Foreskin melanocyte (primary cell): ENCODE measurements at places on chromosomes 5 and 9.
A peak's percentile ranks its signal among the peaks of the same experiment; 100 is the strongest.

GRCh38 chr9:35907711-35908503 lies 1.4 kb upstream of the SPAAR start:
- DNase-seq: peak; percentile 59

DNA sequence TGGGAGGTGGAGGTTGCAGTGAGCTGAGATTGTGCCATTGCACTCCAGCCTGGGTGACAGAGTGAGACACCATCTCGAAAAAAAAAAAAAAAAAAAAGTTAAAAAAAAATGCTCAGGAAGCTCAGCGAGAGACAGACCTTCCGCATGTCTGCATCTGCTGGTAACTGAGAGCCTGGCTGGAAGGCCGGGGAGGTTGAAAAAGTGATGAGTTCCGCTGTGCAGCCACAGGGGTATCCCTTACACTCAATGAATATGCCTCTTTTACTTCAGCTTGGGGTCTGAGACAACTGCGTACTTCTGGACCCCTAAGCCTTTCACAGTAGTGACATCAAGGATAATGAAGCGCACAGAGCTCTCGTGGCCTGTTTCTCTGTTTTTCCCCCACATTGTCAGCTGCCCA lies 179.9 kb upstream of the KLF4 start:
- no peak for DNase-seq

DNA sequence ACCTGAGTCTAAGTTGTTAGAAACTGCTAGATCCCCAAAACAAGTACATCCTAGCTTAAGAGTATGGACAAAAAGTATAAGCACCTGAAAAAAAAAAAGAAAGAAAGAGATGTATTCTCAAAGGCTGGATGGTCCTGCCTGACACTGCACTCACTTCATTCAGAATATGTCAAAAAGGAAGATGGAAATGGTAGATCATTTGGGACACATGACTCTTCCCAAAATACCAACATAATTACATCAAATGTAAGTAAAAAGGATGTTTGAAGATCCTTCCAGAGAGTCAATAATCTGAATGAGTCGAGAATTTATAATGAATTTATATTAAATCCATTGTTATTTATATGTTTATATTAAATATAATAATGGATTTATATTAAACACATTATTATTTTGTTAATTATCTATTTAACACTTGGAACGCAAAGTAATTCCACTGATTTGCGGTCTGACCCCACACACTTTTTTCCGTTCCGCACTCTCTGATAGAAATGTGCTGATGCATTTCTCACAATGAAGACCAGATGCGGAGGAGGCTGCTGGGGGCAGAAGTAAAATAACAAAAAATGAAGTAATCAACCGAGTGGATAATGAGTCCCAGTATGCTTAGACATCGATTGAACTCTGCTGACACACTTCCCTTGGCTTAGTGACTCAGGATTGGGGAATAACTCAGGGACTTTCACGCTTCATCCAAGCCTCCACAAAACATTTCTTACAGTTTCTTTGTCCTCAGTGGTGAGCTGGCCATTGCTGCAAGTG lies 201.2 kb downstream of the ADAMTS12 start:
- no peak for DNase-seq

DNA sequence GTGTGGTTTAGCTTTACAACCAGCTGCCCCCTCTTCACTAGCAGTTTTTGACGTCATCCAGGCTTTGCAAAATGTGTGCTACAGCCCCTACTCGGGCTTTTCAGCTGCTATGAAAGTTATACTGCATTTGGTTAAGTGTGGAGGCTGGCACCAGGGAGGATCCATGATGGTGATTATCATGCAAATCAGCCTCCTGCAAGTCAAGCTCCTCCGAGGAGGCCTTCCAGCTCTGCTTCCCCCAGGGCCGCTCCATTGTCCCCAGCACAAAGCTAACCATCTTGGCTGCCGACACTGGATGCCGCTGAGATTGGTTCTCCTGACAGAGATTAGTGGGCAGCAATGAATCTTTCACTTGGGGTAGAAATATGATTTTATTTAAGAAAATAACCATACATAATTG lies 159.6 kb downstream of the NR2F1-AS1 start:
- no peak for DNase-seq

- no peak for DNase-seq
These were observed 221.4 kb upstream of the KLF4 start for GRCh38 chr9:107710953-107711352.

GRCh38 chr9:127133739-127134167 lies 11.3 kb upstream of the ANGPTL2 start:
- no peak for DNase-seq

DNA sequence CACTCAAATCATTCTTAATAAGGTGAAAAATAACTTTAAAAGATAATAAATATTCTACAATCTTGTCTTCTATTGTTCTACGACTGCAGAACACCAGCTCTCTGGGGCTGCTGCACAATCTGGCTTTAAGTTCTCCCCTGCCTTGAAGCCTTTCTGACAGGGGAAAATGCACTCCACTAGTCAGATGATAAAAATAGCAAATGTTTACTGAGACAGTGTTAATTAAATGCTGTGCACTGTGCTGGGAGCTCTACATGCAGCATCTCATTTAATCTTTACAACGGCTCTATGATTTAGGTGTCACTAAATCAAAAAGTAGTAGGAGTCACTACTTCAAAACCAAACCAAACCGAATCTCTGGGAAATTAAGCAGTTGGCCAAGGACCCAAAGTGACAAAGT lies 132.7 kb downstream of the SLIT3 start:
- no peak for DNase-seq

GRCh38 chr9:15501179-15501578 lies 9.6 kb downstream of the PSIP1 start:
- no peak for DNase-seq

DNA sequence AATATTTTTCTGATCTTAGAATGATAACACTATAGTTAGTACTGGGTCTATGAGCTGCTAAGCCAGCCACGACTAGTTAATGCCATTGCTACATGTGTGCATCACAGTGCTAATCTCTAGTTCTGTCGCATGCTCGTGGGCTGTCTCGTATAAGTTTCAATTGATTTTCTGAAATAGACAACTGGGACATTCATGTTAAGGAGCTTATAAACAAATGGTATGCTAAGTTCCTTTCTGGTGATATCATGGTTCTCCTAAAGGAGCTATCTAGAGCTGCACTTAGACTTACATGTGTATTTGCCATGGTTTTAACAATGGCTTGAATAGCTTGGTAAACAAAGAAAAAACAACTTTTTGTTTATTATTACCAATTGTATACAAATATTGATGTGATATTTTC lies 46.2 kb downstream of the F2RL2 start:
- no peak for DNase-seq

GRCh38 chr5:65750938-65751337 lies 28.9 kb downstream of the NLN start:
- DNase-seq: no peak

- no peak for DNase-seq
These were observed 9.4 kb downstream of the SKP2 start for GRCh38 chr5:36161361-36161760.

DNA sequence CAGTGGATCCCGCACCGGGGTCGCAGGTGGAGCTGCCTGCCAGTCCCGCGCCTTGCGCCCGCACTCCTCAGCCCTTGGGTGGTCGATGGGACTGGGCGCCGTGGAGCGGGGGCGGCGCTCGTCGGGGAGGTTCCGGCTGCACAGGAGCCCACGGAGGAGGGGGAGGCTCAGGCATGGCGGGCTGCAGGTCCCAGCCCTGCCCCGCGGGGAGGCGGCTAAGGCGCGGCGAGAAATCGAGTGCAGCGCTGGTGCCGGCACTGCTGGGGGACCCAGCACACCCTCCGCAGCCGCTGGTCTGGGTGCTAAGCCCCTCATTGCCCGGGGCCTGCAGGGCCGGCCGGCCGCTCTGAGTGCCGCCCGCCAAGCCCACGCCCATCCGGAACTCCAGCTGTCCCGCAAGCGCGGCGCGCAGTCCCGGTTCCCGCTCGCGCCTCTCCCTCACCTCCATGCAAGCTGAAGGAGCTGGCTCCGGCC lies 120.6 kb upstream of the MEF2C start:
- no peak for DNase-seq

DNA sequence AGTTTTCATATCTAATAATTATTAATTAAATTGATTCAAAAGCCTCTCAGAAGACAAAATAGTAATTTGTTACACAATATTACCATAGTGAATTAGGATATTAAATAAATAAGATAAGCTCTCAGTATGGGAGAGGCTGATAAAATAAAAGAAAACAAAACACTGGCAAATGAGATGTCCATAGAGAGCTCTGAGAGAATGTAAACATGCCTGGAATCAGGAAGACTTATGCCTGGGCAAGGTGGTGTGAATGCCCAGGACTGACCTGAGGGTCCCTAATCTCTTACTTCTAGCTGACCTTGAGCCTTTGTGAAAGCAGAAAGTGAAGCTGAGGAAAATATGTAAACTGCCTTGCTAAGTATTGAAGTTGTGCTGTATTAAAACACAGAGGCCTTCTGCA lies 616.5 kb downstream of the PTPRD start:
- DNase-seq: no peak

GRCh38 chr5:169871826-169872490 lies 108.3 kb downstream of the INSYN2B start:
- DNase-seq: no peak

DNA sequence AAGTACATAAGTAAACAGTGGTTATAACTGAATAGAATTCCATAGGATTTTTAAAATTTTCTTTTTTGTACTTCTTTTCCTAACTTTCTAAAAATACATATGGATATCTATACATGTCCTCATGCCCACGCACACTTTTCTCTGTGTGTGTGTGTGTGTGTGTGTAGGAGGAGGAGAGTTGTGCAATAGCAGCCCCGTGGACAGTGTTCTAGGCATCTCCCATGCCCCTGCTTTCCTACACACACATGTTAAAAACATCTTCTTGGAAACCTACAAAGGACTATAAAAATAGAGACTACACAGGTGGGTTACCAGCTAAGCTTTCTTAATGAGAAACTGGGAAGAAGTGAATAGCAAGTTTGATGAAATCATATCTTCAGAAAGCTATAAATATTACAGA lies 19.8 kb upstream of the HEXB start:
- no peak for DNase-seq

- DNase-seq: no peak
These were observed 3.1 kb downstream of the LCN2 start for GRCh38 chr9:128152133-128153059.

GRCh38 chr9:133478851-133479711 lies at the start of gene SLC2A6:
Gene SLC2A6, minus strand, starts transcription at chr9:133479099. Its CDS starts 40 bp downstream, at chr9:133479059.
- peak; percentile 61 for DNase-seq

DNA sequence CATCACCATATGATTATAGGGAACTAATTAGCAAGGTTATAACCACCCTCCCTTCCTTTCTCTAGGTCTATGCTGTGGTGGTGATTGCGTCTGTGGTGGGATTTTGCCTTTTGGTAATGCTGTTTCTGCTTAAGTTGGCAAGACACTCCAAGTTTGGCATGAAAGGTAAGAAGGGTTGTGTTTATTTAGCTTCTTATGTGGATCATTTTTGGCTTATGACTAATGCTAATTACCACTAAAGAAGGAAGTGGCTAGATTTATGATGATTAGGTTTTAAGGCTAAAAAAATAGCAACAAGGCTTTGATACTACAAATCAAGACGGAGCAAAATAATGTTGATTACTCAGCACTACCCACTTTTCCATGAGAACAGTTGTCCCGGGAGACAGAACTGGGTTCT lies 82.4 kb downstream of the NTRK2 start:
- DNase-seq: no peak

- no peak for DNase-seq
These were observed 814.2 kb downstream of the BRINP1 start for GRCh38 chr9:118554987-118555386.

DNA sequence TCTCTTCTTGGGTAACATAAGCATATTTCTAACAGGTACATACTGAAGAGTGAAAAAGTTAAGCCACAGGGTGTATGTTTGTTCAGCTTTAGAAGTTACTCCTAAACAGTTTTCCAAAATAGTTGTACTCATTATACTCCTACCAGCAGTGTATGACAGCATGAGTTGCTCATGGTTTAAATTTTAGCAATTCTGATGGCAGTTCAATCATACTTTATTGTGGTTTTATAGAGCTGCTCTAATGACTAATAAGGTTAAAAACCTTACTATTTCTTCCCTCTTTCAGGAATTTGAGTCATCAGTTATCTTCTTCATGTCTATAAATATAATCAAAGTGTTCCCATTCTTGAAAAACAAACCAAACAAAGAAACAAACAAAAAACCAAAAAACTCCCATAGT lies 81.5 kb downstream of the CAAP1 start:
- no peak for DNase-seq

- no peak for DNase-seq
These were observed 2.5 kb downstream of the PDCD1LG2 start for GRCh38 chr9:5512658-5513452.

DNA sequence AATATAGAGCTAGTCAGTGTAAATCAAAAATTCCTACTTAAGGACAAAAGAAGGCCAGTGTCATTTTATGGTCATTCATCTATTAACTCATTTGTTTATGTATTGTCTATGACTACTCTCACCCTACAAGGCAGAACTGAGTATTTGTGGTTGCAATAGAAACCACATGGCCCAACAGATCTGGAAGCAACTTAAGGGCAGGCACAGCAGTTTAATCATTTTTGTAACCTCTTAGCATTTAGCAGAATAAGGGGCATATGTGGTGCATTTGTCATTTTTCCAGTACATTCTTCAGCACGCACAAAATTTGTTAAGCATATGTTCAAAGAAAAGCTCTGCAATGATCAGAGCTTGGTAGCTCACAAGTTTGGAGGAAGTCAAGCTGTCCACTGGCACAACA lies 1.1 kb downstream of the FKBP15 start:
- DNase-seq: peak; percentile 44

DNA sequence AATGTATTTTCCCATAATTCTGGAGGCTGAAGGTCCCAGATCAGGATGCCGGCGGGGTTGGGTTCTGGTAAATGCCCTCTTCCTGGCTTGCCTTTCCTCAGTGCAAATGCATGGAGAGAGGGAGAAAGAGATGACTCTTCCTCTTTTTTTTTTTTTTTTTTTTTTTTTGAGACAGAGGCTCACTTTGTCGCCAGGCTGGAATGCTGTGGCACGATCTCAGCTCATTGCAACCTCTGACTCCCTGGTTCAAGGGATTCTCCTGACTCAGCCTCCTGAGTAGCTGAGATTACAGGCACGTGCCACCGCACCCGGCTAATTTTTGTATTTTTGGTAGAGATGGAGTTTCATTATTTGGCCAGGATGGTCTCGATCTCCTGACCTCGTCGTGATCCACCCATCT lies 300.0 kb upstream of the TAS2R1 start:
- DNase-seq: no peak

DNA sequence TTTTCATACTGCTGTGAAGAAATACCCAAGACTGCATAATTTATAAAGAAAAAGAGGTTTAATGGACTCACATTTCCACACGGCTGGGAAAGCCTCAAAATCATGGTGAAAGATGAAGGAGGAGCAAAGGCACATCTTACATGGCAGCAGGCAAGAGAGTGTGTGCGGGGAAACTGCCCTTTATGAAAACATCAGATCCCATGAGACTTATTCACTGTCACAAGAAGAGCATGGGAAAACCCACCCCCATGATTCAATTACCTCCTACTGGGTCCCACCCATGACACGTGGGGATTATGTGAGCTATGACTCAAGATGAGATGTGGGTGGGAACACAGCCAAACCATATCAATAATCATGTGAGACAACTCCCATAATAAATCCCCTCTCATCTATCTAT lies 8.7 kb downstream of the TTC39B start:
- no peak for DNase-seq
